Heart right ventricle (tissue), 16 donors: ENCODE measurements at places on chromosomes 2 and 18. TPM values are rescaled to one million over a fixed set of nuclear protein-coding genes. Genes with fewer than 3 reads are reported as not detected.
A peak's percentile ranks its signal among the peaks of the same experiment; 100 is the strongest.

UBR3 gene
- 108 TPM for total RNA-seq

SLC35F5 gene
- 64.8 TPM for total RNA-seq

DNA sequence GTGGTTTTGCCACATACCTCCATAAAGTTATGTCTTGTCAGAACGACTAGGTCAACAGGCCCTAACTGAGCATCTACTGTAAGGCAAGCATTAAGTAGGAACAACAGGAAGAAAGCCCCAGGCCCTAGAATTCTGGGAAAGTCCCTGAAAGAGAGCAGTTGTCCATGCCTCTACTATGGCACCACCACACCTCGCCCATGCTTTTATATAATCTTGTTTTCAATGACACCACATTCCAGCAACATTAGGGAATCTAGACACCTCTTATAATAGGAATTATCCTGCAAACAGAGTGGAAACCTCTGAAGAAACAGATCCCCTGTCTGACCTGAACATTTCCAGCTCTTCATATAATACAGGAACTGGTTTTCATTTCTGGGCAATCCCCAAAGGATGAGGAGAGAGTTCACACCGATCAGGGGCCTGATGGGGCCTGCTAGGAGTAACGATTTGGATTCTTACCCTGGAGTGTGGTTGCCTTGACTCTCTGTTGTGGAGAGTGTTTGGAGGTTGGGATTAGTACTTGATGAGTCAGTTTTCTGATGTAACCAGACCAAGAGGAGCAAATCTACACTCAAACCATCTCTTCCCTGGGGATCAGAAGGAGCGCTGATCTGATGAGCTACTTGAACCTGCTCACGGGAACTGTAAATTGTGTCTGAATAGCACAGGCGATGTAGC is 31.9 kb upstream of the CEP68 start:
- no peak for DNase-seq

REEP1 gene
- total RNA-seq, result 30.5 TPM

XDH gene
- total RNA-seq, result not detected

DNA sequence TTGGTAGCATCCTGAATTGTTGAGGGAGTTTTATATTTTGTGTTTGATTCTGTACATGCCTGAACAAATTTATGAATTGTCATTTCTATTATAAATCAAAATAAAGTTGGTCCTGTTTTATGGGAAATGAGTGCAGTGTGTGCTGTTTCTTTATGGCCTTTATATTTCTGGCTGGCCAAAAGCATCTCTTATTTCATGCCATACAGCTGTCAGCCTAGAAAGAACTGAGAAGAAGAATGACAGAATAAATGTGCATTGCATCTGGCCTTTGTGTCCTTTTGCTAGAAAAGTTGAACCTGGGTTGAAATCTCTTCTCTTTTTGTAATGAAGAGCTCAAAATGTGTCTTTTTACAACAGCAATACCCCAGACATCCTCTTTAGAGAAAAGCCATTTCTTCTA is 474.7 kb upstream of the LRATD1 start:
- DNase-seq, result no peak

- DNase-seq, result no peak
These were observed 54.1 kb downstream of the LPIN2 start for GRCh38 chr18:2958819-2959298.

DNA sequence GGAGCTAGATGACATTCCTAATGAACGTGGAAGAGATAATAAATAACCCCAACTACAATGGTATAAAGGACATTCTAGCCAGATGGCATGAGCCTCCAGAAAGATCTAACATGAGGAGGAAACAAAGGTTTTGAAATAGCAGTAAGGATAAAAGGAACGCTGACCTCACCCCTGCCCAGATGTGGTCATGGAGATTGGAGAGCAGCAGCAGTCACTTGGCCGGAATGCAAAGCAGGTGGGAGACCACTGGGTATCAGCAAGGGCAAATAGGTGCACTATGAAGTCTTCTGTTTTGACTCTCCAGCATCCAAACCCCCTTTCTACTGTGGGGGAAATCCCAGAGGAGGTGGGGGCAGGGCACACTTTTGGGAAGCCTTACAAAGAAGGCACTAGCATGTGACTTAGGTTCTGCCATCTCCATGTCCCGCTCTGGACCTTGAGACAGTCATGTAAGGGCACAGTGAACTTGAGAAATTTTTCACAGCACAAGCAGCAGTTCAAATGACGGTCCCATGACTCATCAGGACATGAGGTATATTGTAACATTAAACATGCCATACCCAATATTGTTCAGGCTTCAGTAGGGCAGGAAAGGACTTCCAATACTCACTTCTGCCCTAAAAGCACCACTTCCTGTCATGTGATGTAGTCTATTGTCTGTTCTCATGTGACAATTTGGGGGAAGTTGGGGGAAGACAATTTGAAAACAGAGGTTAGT is 55.2 kb downstream of the METTL4 start:
- no peak for DNase-seq

DNA sequence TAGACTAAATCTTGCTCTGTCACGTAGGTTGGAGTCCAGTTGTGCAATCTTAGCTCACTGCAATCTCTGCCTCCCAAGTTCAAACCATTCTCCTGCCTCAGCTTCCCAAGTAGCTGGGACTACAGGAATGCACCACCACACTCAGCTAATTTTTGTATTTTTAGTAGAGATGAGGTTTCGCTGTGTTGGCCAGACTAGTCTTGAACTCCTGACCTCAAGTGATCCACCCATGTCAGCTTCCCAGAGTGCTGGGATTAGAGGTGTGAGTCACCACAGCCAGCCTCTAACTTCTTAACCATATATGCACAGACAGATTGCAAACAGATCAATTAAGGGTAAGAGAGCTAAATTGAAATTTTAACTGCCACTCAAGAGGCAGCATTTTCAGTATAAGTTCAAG is 22.1 kb upstream of the CNGA3 start:
- DNase-seq, result no peak

- no peak for DNase-seq
These were observed 27.4 kb downstream of the YES1 start for GRCh38 chr18:784470-785172.

MCEE gene
- total RNA-seq, result 29.6 TPM

DNA sequence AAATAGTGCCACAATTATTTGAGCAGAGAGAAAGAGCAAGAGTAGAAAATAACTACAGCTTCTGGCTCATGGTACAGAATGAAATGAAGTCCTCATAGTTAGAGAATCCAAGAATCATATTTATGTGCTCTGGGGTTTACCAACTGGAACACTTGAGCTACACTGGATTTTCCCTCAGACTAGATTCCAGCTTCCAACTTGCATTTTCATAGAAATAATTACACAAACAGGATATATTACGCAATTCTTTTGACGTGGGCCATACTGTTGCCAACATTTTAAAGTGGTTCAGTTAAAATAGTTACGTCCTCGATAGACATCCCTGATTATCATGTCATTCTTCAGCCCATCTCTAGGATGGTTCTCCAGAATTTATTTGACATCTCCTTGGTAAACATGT is 129.2 kb downstream of the ETAA1 start:
- no peak for DNase-seq

- no peak for DNase-seq
These were observed 7.7 kb downstream of the MGAT5 start for GRCh38 chr2:134261398-134262131.

- DNase-seq, result no peak
These were observed 1192.1 kb downstream of the DPP10 start for GRCh38 chr2:115634578-115634977.

DNA sequence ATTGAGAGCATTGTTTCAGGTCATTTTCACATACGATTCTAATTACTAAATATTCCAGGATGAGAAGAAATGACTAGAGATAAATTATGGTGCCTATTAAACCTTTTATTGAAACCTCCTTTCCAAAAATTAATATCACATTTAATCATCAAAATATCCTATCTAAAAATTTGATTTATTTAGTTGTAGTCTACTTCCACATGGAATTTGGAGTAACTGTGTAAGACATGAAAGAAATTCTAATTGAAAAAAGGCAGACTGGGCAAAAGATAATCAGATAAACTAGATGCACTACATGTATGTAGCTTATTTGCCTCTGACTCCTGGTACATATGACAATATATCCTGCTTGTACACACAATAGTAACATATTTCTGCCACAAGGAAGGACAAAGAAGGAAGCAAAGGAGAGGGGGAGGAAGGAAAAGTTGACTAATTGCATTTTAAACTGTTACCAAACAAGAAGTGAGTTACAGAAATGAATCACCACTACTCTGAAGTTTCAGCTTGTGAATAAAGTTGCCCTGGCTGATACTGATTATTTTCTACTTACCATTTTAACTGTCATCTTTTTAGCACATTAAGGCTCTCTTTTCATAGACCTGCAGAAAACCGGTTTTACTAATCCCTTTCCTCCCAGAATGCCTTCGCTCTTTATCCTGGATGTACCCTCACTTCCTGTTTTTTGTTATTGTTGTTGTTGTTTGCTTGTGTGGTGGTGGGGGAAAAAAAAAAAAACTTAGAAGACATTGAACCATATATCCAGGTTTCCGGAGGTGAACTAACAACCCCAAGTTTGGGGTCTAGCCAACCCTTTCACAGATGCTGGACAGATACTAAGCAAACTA is 28.4 kb downstream of the NRXN1 start:
- DNase-seq, result no peak

DNAH7 gene
- 0.14 TPM for total RNA-seq

GRCh38 chr2:235468978-235469655 is 24.7 kb upstream of the AGAP1 start:
- peak; percentile 37 for DNase-seq

UGT1A6 gene
- not detected for total RNA-seq

CRYGC gene
- not detected for total RNA-seq

NEB gene
- total RNA-seq, result 11.6 TPM

GRCh38 chr2:124805060-124805459 is 780.0 kb downstream of the CNTNAP5 start:
- no peak for DNase-seq

GRCh38 chr2:119435081-119435952 is 3.7 kb downstream of the TMEM37 start:
- no peak for DNase-seq

DNA sequence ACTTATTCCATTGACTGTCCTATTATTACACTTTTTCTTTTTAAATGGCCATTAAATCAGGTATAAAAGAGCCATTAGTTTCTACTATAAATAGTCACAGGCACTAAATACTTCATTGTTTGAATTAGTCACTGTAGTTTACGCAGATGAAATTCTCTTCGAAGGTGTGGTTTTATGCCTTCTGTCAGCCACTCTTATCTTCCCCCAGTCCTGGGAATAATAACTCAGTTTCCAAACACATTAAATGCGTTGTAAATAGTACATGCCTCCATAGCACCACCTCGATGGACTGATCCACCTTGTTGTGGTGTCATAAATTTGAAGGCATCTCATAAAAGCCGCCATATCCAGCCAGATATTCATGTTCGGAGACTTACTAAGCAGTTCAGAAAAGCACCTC is 72.1 kb upstream of the PARD3B start:
- DNase-seq, result no peak

GALR1 gene
- total RNA-seq, result not detected

PLEKHB2 gene
- 41.8 TPM for total RNA-seq

SPP2 gene
- not detected for total RNA-seq

SULT1C2 gene
- total RNA-seq, result 1.1 TPM

DNA sequence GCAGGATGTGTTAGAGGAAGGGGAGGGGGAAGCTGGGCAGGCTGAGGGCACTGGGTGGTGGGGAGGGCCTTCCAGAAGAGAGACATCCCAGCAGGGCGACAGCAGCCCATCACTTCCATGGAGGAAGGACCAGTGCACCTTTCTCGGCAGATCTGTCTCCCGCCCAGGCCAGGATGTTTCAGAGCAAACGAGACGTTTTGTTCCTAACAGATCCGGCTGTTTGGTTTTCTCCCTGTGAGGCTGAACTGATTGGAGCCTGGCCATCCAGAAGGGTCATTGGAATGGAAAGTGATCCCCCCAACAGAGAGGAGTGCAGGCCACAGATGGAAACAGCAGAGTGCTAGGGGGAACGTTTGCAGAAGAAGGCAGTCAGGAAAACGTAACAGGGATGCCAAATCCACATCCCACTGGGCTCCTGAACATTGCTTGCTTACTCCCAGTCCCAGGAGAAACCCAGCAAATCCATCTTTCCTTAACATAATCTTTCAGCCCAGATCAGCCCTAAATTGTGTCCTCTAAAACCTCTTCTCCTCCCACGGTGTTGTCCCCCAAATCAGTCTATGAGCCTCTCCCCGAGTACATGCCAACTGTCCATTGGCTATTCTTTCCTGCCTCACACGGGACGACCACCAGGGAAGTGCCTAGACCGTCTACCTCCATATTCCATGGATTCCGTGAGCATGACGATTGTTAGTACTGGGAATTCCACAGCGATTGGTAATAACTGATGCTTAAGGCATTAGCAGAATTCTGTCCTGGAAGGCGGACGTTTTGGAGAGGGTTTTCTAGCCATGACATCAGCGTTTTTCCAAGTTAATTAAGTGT is 126.8 kb downstream of the SEPTIN10 start:
- DNase-seq, result no peak

- DNase-seq, result no peak
These were observed 9.8 kb downstream of the CAVIN2 start for GRCh38 chr2:191836853-191837769.

UGT1A10 gene
- total RNA-seq, result not detected

DGKD gene
- 58.0 TPM for total RNA-seq

MDH1B gene
- 1.3 TPM for total RNA-seq

- no peak for DNase-seq
These were observed 41.1 kb upstream of the SGPP2 start for GRCh38 chr2:222383255-222383654.

DNA sequence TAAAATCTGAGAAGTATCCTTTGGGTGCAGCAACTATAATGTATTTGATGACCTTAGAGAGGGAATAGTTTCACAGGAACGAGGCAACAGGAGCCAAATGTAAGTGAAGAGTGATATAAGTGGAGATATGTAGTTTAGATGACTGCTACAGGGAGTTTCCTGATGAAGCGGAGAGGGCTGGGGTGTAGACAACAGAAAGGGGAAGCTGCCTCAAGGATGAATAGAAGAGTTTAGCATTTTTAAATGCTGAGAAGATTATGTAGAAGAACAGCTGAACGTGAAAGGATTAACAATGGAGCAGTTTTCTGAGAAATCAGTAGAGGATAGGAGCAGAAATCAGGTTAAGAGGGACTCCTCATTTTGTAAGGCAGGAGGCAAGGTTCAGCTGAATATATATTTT is 133.3 kb downstream of the LCLAT1 start:
- DNase-seq, result no peak

GRCh38 chr2:143698352-143698751 is 569.1 kb downstream of the ARHGAP15 start:
- DNase-seq, result no peak

DNA sequence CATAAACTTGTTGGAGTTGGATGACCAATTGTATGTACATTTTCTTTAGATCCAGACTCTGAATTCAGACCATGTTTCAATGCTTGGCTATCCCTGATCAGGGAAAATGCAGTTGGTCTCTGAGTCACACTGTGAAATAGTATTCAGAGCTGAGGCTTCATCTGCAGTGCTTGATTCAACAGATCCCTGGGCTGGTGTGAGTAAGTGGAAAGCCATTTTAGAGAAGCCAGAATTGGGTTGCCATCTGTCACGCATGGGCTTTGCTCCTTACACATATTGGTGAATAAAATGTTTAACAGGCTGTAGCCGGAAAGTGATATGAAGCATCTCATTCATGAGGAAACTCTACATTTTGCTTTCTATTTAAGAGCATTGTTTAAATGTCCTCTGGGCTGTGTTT is 50.0 kb upstream of the ACYP2 start:
- no peak for DNase-seq
